ENCODE measurements at places on chromosomes 1 and 21.
A peak's percentile ranks its signal among the peaks of the same experiment; 100 is the strongest.

GRCh38 chr1:207039380-207040180 is 7.0 kb upstream of the C1orf116 start:
- no peak for DNase-seq

DNA sequence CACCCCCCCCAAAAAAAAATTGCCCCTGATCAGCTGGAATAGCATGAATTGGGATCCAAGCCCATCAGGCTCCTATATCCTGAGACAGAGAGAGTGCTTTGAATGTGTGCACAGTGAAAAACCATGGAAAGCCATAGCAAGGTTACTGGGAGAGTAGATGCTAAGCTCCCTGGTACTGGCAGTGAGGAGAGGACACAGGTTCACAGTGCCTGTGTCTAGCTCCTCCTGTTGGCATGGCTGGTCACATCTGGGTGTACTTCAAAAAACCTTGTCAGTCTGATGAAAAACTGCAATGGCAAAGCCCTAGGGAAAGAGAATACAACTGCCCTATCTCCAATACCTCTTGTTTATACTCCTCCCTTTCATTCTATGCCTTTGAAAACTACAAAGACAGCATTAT is 12.9 kb downstream of the COPA start:
- DNase-seq: no peak

GRCh38 chr1:55329091-55329490 is 113.9 kb upstream of the USP24 start:
- no peak for DNase-seq

GRCh38 chr21:45019076-45019886 is 55.1 kb upstream of the ADARB1 start:
- no peak for DNase-seq

GRCh38 chr21:36207577-36208320 is 51.1 kb downstream of the DOP1B start:
- DNase-seq: no peak

DNA sequence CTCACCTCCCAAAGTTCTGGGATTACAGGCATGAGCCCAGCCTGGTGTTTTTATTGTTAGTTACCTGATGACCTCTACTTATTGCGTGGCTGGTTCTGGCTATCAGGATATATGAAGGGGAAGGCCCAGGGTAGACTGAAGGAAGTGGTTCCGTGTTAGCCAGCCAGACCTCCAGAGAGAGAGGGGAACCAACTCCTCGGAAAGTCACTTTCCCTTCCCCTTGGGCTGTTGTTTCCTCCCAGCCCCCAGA is 2.5 kb upstream of the RCSD1 start:
- DNase-seq: no peak

DNA sequence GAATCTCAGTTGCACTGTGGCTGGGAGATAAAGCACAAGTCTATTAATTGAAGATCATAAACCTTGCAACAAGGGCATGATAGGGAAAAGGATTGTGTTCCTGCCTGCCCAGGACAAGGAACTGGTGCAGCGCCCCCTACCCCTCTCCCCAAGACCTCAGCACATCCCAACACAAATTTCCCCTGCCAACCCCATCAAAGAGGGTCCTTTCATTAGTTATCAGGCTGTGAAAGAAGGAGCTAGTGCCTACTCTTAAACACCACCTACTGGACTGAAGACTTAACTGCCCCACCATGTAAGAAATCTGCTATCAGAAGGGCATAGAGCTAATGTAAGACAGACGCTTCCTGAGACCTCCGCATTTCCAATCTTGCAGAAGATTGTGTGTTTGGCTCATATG is 372.6 kb downstream of the AGBL4 start:
- no peak for DNase-seq

- DNase-seq: no peak
Measured at GRCh38 chr1:183180218-183180617, 5.8 kb upstream of the LAMC2 start.

DNA sequence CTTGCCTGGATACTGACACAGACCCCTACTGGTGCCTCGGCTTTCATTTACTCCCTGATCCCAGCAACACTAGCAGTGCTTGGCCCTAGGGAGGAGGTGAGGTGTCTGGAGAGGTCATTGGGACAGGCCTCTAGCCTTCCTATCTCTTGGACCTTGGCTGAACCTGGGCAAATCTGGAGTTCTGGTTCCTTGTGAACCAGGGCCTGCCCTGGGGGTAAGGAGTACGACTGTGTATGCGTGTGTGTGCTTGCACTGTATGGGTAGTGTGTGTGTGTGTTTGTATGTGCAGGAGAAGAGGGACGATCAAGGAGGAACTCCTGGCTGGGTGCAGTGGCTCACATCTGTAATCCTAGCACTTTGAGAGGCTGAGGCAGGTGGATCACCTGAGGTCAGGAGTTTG is 252.7 kb upstream of the CSF3R start:
- DNase-seq: no peak

GRCh38 chr1:6507461-6507911 is 16.0 kb upstream of the PLEKHG5 start:
- no peak for DNase-seq

- no peak for DNase-seq
Measured at GRCh38 chr21:28590026-28590425, 402.7 kb downstream of the LTN1 start.

DNA sequence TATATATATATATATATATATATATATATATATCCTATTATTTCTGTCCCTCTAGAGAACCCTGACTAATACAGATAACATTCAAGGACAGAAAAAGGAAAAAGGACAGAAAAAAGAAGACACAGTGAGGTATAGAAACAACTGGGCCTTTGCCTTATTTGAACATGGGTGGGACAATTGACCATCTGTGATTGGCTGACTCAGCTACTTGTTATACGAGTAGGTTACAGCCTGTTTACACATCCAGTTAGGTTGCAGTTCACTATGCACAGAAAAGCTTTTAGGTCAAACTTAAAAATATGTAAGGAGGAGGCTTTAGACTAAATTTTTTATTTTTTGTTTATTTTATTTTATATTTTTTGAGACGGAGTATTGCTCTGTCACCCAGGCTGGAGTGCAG is 39.8 kb upstream of the RGS8 start:
- no peak for DNase-seq

DNA sequence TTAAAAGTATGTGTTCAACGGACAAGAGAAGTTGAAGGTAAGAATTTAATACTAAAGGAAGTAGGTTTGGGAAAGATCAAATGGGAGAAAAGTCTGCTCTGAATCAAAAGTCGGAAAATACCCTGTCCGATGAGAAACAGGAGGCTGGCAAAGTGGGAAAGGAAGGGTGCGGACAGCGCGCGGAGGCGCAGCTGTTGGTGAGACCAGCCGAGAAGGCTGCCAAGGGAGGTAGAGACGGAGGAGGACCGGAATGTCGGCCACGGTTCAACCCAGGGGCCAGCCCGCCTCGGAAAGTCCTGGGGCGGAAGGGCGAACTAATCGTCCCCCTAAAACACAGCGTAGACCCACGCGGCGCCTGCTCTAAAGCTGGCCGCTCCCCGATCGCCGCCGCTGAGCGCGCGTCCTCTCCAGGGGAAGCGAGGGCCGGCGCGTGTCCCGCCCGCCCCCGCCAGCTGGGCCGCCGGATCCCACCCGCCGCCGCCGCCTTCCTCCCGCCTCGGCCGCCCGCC is 639 bp upstream of the SPATA1 start:
- DNase-seq: peak; percentile 66

DNA sequence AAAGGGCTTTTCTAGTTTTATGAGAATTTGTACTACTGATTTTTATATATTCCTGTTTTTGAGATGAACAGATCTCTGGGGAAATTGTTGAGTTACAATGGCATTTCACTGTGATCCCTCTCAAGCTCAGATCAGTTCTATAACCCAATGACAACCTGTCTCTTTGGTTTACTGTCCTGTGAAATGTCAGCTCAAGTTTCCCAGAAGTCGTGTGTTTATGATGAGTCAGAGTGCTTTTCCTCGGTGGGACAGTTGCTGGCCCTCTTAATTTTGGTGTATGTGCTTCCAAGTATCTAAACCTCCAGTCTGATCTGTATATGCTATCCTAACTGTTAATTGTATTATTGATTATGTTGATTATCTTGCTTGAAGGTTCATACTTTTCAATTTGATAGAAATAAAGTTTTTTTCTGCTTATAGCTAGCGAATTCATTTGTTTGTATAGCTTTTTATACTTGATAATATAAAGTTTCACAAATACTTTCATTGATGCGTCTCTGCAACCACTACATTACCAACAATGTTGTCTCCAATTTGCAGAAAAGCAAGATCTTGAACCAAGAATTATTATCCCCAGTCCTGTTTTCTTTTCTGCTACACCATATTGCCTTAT is 77.5 kb upstream of the DNAJC6 start:
- DNase-seq: no peak

- DNase-seq: no peak
Measured at GRCh38 chr1:183566026-183566425, 24.2 kb downstream of the NCF2 start.

DNA sequence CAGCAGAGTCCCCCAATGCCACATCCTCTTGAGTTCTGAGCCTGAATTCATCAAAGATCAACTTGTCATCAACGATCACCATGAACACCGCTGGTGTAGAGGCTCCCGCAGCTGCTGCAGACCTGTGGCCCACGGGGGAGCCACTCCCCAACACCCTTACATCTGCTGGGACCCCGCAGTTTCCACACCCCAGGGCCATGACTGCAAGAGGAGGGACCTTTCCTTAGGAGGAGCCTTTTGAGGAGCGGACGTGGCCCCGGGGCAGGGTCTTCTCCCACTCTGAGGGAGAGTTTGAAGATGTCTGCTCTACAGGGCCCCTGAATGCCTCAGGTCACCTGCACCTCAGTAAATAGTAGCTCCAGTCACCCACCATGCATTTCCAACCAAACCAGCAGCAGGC is 2.7 kb downstream of the PRDM15 start:
- DNase-seq: no peak
